Naive B cell (primary cell): ENCODE measurements at places on chromosomes 13 and 19. TPM values are rescaled to one million over a fixed set of nuclear protein-coding genes. Genes with fewer than 3 reads are reported as not detected.

DNA sequence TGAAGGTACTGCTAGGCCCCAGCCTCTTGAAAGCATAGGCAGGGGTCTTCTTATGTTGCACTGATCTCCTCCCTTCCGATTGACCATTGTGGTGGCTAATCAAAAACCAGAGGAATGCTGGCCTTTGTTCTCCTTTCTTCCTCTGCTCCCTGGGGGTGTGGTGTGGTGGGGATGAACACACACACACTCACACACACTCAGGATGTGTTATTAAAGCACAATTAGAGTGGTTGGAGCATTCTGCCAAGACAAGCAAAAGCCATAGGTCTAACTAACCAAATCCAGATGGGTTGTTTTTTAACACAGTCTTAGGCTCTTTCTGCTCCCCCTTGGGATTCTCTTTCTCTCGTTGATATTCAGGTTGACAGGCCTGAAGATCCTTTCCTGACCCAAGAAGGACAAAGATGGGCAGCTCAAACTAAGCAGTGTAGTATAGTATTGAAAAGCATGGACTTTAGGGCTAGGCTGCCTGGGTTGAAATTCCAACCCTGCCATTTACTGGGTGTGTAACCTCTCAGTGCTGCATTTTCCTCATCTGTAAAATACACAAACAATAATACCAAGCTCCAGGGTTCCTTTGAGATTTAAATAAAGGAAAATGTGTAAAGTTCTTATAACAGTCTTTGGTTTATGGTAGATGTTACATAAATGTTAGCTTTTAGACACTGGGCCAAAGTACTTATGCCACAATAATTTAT lies 25.5 kb upstream of the DGKH start:
- no peaks in the 10 kb centered on the region for H3K4me1 ChIP-seq
- H3K4me3 ChIP-seq: no peak overlapping the region
- DNase-seq: no peak
- peaks cover 5% of the 10 kb centered on the region for H3K27me3 ChIP-seq
- no peak overlapping the region for H3K27ac ChIP-seq

- H3K27me3 ChIP-seq: no peaks in the 10 kb centered on the region
- DNase-seq: no peak
- H3K36me3 ChIP-seq: no peaks in the 10 kb centered on the region
- H3K27ac ChIP-seq: no peak overlapping the region
Observed at GRCh38 chr13:92514420-92515125, 712.0 kb upstream of the GPC6 start.

GRCh38 chr19:45160870-45161737 lies at the start of gene NKPD1:
NKPD1 (minus strand) TSS chr19:45160982; CDS start chr19:45160150, 832 bp downstream.
- H3K36me3 ChIP-seq: no peaks in the 10 kb centered on the region
- peaks cover 31% of the 10 kb centered on the region for H3K4me1 ChIP-seq
- DNase-seq: no peak

DNA sequence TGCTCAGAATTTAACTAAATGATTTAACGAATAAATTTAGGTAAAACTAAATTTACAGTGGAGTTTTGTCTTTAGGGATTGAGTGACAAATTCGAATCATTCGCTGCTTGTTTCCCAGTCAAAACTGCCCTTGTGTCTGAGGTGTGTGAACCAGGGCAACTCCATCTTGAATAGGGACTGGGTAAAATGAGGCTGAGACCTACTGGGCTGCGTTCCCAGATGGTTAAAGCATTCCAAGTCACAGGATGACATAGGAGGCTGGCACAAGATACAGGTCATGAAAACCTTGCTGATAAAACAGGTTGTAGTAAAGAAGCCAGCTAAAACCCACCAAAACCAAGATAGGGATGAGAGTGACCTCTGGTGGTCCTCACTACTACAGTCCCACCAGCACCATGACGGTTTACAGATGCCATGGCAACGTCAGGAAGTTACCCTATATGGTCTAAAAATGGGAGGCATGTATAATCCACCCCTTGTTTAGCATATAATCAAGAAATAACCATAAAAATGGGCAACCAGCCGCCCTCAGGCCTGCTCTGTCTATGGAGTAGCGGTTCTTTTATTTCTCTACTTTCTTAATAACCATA lies 10.2 kb upstream of the ANKRD10 start:
- H3K27me3 ChIP-seq: peaks cover 39% of the 10 kb centered on the region
- H3K27ac ChIP-seq: no peak overlapping the region
- H3K4me1 ChIP-seq: peaks cover 7% of the 10 kb centered on the region

DNA sequence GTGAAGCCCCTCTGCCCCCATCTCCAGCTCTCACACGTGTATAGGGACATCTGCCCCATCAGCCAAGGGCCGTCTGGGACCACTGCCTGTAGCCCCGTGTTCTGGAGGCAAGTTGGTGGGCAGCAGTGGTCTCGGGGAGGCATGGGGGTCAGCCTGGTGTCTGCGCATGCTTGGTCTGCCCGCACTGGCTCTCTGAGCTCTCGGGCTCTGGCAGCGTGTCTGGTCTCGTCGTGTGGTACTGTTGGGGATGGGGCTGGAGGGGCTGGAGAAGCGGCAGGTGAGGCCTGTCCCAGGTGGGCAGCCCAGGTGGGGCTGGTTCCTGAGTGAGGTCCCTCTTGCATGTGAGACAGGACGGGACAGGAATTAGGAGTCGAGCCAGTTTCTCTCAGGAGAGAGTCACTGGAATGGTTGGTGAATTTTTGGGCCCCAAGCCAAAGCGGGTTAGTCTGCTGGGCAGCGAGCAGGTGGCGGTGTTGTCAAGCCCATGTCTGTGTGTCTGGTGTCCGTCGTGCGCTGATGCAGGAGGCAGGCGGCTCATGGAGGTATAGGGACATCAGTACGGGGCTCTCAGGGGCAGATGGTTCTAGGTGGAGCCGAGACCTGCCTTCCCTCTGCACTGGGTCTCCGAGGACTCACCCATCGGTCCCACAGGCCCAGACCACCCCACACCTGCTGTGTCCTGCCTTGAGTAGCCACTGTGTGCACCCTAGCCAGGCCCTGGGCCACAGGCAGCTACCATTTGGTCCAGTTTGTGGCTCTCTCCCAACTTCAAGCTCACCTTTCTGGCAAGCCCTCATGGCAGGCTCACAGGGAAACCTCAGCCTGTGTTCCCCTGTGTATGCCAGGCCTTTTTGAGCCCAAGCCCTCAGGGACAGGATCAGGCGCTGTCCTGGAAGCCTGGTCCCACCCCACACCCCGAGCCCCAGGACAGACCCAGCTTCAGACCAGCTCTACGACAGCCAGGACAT lies 18.2 kb downstream of the COMP start:
- H3K27ac ChIP-seq: no peak overlapping the region
- DNase-seq: no peak
- H3K27me3 ChIP-seq: no peaks in the 10 kb centered on the region

- H3K36me3 ChIP-seq: no peaks in the 10 kb centered on the region
- no peaks in the 10 kb centered on the region for H3K4me1 ChIP-seq
- peaks cover 28% of the 10 kb centered on the region for H3K27me3 ChIP-seq
- H3K4me3 ChIP-seq: no peak overlapping the region
- H3K27ac ChIP-seq: no peak overlapping the region
Observed at GRCh38 chr19:31073485-31074198, 275.6 kb downstream of the TSHZ3 start.

DNA sequence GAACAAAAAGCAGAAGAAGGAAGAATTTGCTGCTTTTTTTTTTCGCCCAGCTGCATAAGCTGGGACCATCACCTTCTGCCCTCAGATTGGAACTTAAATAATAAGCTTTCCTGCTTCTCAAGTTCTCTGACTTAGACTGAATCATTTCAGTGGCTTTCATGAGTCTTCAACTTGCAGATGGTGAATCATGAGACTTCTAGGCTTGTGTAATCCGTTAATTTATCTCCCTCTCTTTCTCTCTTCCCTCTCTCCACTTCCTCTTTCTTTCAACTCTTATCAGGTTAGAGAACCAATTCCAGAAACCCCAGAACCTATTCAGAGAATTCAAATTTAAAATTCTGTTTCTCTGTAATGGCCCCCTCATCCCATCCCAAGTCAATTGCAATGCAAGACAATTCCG lies 1153.7 kb downstream of the PCDH9 start:
- H3K4me1 ChIP-seq: no peaks in the 10 kb centered on the region
- no peaks in the 10 kb centered on the region for H3K36me3 ChIP-seq
- H3K27me3 ChIP-seq: no peaks in the 10 kb centered on the region
- DNase-seq: no peak

GRCh38 chr13:60018536-60018935 lies 145.2 kb downstream of the DIAPH3 start:
- H3K36me3 ChIP-seq: peaks cover 6% of the 10 kb centered on the region
- no peak overlapping the region for H3K4me3 ChIP-seq
- H3K27ac ChIP-seq: no peak overlapping the region
- H3K4me1 ChIP-seq: peaks cover 11% of the 10 kb centered on the region

- no peaks in the 10 kb centered on the region for H3K27me3 ChIP-seq
- no peak overlapping the region for H3K27ac ChIP-seq
- H3K36me3 ChIP-seq: no peaks in the 10 kb centered on the region
- H3K4me1 ChIP-seq: no peaks in the 10 kb centered on the region
Observed at GRCh38 chr13:63249411-63250187, 1834.0 kb upstream of the PCDH20 start.

GRCh38 chr13:46964789-46965527 lies 68.1 kb upstream of the HTR2A start:
- H3K4me3 ChIP-seq: no peak overlapping the region
- H3K27ac ChIP-seq: peak overlapping the region; percentile 16
- no peak for DNase-seq
- H3K36me3 ChIP-seq: no peaks in the 10 kb centered on the region

DNA sequence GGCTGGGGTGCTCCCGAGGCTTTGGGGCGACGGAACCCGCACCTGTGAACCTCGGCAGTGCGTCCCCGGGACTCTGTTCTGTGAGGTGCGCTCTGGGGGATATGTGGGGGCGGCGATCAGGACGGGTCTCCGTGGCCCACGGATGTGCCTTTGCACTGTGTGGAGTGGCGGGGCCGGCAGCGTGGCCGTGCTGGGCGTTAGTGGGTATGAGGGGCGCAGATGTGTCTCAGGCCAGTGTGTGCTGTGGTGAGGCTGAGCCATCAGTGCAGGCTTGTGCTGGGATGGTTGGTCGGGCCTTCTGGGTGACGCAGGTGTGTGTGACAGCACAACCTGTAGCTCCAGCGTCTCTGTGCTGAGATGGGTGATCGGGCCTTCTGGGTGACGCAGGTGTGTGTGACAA lies 16.9 kb downstream of the ZNF331 start:
- no peaks in the 10 kb centered on the region for H3K27me3 ChIP-seq
- H3K4me3 ChIP-seq: peak overlapping the region; percentile 98
- H3K4me1 ChIP-seq: peaks cover 11% of the 10 kb centered on the region
- DNase-seq: no peak
- H3K27ac ChIP-seq: peak overlapping the region; percentile 100

GRCh38 chr13:42971691-42972347 lies 20.2 kb downstream of the EPSTI1 start:
- no peak overlapping the region for H3K4me3 ChIP-seq
- no peaks in the 10 kb centered on the region for H3K27me3 ChIP-seq
- peaks cover 14% of the 10 kb centered on the region for H3K36me3 ChIP-seq

DNA sequence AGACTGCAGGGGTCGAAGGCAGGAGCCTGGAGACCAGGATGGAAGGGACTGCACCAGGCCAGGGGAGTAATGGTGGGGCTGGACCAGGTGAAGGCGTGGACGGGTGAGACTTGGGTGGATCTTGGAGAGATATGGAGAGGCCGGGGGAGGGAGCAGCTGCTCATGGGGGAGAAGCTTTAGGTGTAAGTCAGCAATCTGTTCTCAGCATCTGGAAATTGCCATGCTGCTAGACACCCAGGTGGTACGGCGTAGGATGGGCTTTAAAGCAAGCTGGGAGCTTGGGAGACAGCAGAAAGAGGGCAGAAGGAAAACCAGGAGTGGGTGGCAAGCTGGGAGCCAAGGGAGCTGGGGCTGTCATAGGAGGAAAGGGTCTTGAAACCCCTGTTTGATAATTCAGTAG lies 3.0 kb downstream of the CERS4 start:
- peaks cover 23% of the 10 kb centered on the region for H3K36me3 ChIP-seq
- H3K4me1 ChIP-seq: peaks cover 75% of the 10 kb centered on the region
- H3K4me3 ChIP-seq: peak overlapping the region; percentile 58
- H3K27ac ChIP-seq: peak overlapping the region; percentile 90

DNA sequence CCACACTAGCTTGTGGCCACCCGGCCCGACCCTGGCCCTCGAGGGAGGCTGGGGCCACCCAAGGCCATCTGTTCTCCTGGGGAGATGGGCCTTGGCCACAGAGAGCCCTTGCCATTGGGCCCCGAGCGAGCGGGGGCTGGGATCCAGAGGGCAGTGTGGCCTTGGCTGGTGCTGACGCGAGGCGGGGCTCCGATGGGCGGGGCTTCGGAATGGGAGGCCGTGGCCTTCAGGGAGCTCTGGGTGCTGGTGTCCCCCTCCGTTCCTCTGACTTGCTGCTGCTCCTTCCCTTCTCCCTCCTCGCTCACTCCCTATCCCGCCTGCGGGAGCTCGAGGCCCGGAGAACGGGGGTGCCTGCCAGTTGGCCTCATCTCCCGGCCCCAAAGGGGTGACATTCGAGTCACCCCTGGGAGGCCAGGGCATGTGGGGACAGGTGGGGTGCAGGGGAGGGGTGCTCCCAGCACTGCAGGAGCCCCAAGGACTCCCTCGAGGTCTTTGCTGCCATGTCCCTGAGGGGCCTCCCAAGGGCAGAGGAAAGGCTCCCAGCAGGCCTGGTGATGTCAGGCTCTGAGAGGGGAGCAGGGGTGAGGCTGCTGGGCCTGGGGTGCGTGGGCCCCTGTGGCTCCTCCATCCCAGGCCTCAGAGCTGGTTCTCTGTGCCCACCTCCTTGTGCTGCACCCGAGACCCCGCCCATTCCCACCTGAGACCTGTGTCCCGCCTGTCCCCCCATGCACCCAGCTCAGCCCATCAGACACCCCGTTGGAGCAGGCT lies 4.2 kb downstream of the NCLN start:
- H3K27me3 ChIP-seq: no peaks in the 10 kb centered on the region
- H3K4me1 ChIP-seq: peaks cover 54% of the 10 kb centered on the region
- H3K27ac ChIP-seq: no peak overlapping the region
- DNase-seq: no peak

Gene C19orf67
- not detected for polyA plus RNA-seq

Gene SLC7A9
- polyA plus RNA-seq: not detected

Gene PTGER1
- not detected for polyA plus RNA-seq

Gene F2RL3
- polyA plus RNA-seq: 0.17 TPM

Gene C5AR1
- polyA plus RNA-seq: not detected
